ENCODE measurements at places on chromosomes 2 and 18. TPM values are rescaled to one million over a fixed set of nuclear protein-coding genes. Genes with fewer than 3 reads are reported as not detected.

The BIRC6 gene
- 117 TPM for total RNA-seq

The SERPINB10 gene
- total RNA-seq: not detected

The SCYGR8 gene
- total RNA-seq: not detected

The ZNF397 gene
- total RNA-seq: 25.0 TPM

The SP100 gene
- total RNA-seq: 131 TPM

The RIT2 gene
- not detected for total RNA-seq

The FRZB gene
- total RNA-seq: not detected

The TNFRSF11A gene
- total RNA-seq: 26.8 TPM

The SIX3 gene
- total RNA-seq: not detected

The DSC3 gene
- total RNA-seq: not detected

The GAREM1 gene
- 0.32 TPM for total RNA-seq

The CCL20 gene
- 137 TPM for total RNA-seq

The VWC2L gene
- not detected for total RNA-seq

The REG3G gene
- not detected for total RNA-seq

The ZNF396 gene
- total RNA-seq: 0.37 TPM

The ABCG8 gene
- not detected for total RNA-seq

The ABCG5 gene
- total RNA-seq: not detected

The MYOM1 gene
- 0.52 TPM for total RNA-seq

The POTEC gene
- not detected for total RNA-seq

The CCDC74B gene
- total RNA-seq: 4.4 TPM

The NDUFAF7 gene
- 29.8 TPM for total RNA-seq

The NXPH2 gene
- not detected for total RNA-seq

The SP5 gene
- total RNA-seq: 0.19 TPM

The VSNL1 gene
- not detected for total RNA-seq

The ZAP70 gene
- 233 TPM for total RNA-seq

The REG3A gene
- not detected for total RNA-seq

The POTEF gene
- not detected for total RNA-seq

The UGT1A1 gene
- not detected for total RNA-seq

The DTNA gene
- total RNA-seq: 0.15 TPM

The RAB27B gene
- 0.50 TPM for total RNA-seq

The STK11IP gene
- total RNA-seq: 28.4 TPM

The UGT1A10 gene
- not detected for total RNA-seq

Data from activated T-helper 17 cell treated with anti-CD3 and anti-CD28 coated beads, Interleukin-2, amount 50 U/mL, for 72 hours (primary cell).